NCI-H69 (cell line): ENCODE measurements at places on chromosomes 3 and 15.

- DNase-seq = no peak
Observed at GRCh38 chr3:4753073-4753691, 226.1 kb upstream of the BHLHE40 start.

GRCh38 chr3:71309886-71310285 is 273.6 kb downstream of the FOXP1 start:
- DNase-seq = no peak

DNA sequence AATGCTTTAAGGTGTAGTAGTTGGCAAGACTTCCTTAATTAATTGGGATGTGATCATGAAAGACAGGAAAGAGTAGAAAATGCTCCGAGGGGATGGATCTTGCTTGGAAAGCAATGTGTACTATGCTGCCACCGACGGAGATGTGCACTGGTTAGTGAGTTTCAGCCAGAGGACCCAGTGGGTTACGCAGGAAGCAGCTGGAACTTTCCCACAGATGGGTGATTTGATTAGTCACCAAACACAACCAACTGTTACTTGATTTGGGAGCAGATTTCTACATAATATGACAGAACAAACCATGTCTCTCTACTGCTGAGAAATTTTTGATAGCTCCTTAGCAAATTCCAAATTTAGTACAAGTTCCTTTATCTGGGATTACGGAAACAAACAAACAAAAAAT is 245.4 kb upstream of the MCTP2 start:
- no peak for DNase-seq

GRCh38 chr3:69231929-69232440 is 109.6 kb upstream of the LMOD3 start:
- DNase-seq = peak; percentile 35

- DNase-seq = no peak
Observed at GRCh38 chr3:179897231-179897630, 139.5 kb downstream of the PEX5L start.

- peak; percentile 72 for DNase-seq
Observed at GRCh38 chr3:111668888-111669488, 73.8 kb upstream of the ZBED2 start.

GRCh38 chr3:4828279-4829030 is 150.8 kb upstream of the BHLHE40 start:
- DNase-seq = no peak

- DNase-seq = peak; percentile 3
Observed at GRCh38 chr3:114597012-114597411, 303.2 kb downstream of the TIGIT start.

DNA sequence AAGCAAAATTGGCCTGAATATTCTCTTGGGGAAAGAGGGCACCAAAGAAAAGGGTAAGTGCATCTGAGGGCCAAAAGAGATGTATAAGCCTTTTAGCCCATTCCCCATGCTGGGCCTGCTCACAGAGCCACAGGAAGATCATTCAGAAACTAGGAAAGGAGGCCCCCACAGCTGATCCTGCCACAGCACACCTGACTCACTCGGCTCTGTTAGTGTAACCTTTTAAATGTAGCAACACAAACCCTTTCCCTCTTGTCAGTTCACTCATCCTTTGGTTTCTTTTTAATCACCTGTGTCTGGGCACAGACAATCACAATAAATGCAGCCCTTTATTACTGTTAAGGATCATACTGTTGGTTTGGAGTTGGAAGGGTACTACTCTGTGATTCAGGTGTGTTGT is 69.9 kb downstream of the PDCD6IP start:
- DNase-seq = no peak

DNA sequence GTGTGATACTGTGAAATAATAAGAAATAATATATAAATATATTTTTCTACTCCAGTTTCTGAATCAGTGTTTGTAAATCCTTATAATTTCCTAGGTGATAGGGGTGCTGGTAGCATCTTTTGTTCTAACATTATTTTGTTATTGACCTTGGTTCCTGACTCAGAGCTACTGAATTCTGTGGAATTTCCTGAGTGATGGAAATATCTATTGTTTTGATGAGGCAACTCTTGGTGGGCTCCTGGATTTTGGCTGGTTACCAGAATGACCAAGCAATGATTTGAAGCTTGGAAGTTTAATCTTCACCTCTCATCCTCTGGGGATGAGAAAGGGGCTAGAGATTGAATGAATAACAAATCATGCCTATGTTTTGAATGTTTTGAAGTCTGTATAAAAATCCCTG is 377.3 kb downstream of the LPP start:
- DNase-seq = no peak

DNA sequence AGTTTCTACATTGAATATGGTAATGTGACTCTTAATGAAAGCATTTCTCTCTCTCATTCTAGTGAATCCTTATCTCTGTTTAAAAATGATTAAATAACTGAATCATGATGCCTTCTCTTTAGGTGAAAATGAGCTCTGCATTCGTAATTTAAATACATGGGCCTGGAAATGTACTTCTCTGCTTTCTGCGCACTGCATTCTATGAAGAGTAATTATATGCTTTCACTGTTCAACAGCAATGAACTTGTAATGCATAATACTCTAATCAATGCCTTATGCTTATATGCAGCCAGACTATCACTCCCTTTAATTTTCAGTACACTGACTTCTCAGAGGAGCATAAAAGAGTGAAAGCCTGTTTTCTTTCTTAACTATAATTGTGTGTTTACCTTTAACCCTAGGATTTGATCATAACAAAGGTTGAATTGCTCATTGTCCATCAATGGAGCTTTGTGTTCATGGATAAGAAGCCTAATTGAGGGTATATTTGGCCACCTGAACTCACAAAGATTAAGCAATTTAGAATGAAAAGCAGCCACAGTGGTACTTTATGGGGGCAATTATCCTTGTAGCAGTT is 330.8 kb upstream of the PDZRN3 start:
- peak; percentile 95 for DNase-seq

DNA sequence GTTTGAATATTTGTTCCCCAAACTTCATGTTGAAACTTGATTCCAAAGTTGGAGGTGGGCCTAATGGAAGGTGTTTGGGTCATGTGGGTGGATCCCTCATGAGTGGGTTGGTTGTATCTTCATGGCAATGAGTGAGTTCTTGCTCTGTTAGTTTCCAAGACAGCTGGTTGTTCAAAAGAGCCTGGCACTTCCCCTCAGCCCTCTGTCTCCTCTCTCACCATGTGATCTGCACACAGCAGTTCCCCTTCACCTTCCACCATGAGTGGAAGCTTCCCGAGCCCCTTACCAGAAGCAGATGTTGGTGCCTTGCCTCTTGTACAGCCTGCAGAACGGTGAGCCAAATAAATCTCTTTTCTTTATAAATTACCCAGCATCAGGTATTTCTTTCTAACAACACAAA is 327.1 kb upstream of the SLCO3A1 start:
- no peak for DNase-seq

DNA sequence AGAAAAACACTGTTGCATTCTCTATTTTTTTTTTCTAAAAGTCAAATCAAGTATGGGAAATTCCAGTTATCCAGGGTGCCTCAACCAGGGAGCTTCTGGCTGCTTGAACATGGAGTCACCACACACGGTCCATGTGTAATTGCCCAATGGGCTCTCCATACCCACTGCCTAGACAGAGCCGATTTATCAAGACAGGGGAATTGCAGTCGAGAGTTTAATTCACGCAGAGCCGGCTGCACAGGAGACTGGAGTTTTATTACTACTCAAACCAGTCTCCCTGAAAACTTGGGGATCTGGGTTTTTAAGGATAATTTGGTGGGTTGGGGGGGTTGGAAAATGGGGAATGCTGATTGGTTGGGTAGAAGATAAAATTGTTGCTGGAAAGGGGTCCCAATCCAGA is 149.8 kb downstream of the TJP1 start:
- no peak for DNase-seq

GRCh38 chr3:58627941-58628340 is 38.6 kb downstream of the FAM3D start:
- DNase-seq = no peak

DNA sequence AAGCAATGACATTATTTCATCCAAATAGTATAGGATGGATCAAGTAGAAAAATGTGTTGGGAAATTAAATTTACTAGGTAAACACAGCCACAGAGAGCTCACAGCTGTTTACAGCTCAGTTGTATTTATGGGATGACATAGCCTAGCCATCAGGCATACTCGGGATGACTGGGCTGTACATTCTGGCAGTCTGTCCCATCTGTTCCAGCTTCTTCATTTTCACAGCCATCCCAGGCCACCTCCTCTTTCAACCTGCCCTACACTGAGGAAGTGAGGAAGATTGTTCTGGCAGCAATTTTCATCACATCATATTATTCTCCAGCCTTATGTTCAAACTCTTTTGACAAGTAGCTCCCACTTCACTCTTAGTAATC is 98.4 kb upstream of the PFN2 start:
- DNase-seq = peak; percentile 15

DNA sequence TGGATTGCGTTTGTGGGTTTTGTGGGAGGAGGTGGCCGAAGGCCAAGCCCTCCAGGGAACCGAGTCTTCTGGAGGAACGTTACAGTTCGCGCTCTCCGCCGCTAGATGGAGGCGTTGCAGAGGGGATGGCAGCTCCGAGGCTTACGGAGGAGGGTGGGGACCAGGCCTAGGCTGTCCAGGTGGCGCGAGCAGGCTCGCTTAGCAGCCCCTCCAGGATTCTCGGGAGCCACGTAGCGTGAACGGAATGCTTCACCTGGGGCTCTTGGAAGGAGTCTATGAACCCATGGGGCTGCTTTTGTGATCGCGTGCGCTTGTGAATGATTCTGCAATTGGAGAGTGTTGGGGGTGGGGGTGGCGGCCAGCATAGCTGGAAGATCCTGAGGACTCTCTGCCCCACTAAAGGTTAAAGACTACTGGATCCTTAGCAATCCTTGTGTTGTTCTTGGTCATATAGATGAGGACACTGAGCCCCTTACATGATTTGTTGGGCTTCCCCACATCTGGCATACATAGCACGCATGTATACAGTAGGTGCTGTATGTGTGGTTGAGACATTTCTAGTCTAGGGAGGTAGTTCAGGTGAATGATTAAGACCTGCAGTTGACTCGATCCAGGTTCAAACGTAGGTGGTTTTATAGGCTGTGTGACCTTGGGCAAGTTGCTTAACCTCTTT is 25.7 kb downstream of the FAM3D start:
- DNase-seq = peak; percentile 84

DNA sequence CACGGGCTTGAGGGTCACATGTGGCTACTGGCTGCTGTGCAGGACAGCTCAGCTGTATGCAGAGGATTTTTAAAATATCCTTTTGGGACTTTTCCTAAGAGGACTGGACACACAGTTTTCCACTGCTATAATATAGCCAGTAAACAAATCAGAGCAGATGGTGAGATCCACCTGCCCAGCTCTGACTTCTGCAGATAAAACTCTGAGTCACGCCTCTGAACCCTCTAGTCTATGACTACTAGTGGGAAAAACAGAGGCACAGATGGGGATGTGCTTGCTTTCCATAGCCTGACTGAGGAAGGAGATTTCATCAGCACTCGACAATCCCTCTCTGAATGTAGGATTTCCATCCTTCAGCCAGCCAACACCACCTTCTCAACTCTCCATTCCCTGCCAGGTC is 45.1 kb downstream of the COLQ start:
- no peak for DNase-seq

DNA sequence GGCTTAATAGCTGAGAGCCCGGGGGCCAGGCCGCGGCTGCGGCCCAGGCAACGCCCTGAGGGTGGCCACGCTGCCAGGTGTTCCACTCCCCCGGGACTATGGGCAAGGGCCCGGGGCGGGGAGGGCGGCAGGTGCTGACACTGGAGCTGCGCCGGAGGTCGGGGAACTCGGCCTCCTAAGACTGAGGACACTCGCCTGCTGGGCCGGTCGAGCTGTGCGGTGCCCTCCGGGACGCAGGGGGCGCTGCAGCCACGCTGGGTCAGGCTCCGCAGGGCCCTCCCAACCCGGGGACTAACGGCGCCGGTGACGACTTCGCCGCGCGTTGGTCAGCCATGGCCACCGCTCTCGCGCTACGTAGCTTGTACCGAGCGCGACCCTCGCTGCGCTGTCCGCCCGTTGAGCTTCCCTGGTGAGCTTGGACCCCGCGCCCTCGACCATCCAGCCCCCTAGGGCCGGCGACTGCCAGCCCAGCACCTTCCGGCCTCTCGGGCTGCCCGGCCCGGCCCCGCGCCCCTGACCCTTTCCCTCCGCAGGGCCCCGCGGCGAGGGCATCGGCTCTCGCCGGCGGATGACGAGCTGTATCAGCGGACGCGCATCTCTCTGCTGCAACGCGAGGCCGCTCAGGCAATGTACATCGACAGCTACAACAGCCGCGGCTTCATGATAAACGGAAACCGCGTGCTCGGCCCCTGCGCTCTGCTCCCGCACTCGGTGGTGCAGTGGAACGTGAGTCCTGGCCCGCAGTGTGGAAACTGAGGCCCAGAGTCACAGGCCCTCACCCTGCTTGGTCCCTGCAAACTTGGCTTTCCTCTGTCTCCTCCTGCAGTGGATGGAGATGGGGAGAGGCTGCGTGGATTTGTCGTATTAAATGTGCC is at the start of gene NDUFAF3:
Gene NDUFAF3 (plus strand): TSS at position 309 of the 875 bp plus-strand sequence. CDS start 24 bp downstream, at position 333.
- DNase-seq = peak; percentile 99

- DNase-seq = no peak
Observed at GRCh38 chr15:100980410-100981046, 61.4 kb downstream of the LRRK1 start.

DNA sequence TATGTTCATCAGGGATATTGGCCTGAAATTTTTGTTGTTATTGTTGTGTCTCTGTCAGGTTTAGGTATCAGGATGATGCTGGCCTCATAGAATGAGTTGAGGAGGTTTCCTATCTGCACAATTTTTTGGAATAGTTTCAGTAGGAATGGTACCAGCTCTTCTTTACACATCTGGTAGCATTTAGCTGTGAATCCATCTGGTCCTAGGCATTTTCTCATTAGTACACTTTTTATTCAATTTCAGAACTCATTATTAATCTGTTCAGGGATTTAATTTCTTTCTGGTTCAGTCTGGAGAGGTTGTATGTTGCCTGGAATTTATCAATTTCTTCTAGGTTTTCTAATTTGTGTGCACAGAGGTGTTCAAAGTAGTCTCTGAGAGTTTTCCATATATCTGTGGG is 57.0 kb downstream of the STRIT1 start:
- no peak for DNase-seq

DNA sequence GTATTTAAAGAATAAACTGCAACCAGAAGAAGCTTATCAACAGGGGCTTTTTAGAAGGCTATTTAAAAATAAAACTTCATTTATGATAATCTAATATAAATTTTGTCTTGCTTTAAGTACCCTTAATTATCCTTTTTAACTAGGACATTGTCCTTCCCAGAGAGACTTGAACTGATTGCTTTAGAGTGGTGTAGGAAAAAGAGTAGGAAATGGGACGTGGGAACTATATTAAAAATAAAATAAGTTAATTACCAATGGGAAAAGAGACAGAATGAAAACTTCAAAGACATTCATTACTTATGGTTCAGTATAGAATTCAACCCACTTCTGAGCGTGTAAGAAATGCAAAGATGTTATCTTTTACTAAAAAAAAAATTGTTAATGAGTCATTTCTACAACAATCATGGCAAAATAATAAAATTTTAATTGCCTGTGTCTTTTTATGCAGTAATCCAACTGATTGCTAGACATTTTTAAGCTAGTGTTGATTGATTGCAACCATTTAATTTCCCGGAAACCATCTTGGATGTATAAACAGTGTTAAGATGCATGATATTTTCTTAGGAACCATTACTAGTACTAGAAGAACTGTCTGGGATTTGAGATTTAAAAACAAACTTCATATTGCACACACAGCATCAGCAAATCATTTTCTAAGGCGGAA is 298.8 kb upstream of the UMPS start:
- no peak for DNase-seq
